ENCODE measurements at places on chromosomes 12 and 14. TPM values are rescaled to one million over a fixed set of nuclear protein-coding genes. Genes with fewer than 3 reads are reported as not detected.

Gene CAPZA3
- not detected for total RNA-seq

Gene LUM
- 400 TPM for total RNA-seq

Gene FGF6
- total RNA-seq = not detected

Gene ANG
- 12.0 TPM for total RNA-seq

Gene PTPRO
- 4.4 TPM for total RNA-seq

Gene AKAP3
- total RNA-seq = 2.3 TPM

Gene TSPAN9
- 27.9 TPM for total RNA-seq

Gene AICDA
- not detected for total RNA-seq

Gene TMEM30B
- 4.7 TPM for total RNA-seq

Gene TAS2R42
- total RNA-seq = not detected

Gene NELL2
- 6.0 TPM for total RNA-seq

Gene ARHGEF40
- total RNA-seq = 258 TPM

Gene ESYT1
- 134 TPM for total RNA-seq

Gene KRT2
- not detected for total RNA-seq

Gene RNU4-1
- total RNA-seq = 2,678 TPM

Gene PZP
- total RNA-seq = 0.44 TPM

Gene GOLGA5
- total RNA-seq = 24.6 TPM

Gene RIMBP2
- total RNA-seq = 10.6 TPM

Gene RDH12
- total RNA-seq = 1.4 TPM

Gene CACNA2D4
- 0.54 TPM for total RNA-seq

Gene TMCC3
- 8.5 TPM for total RNA-seq

Gene KLHL33
- 0.18 TPM for total RNA-seq

Gene DNAJC22
- total RNA-seq = 0.69 TPM

Gene CCDC175
- not detected for total RNA-seq

Gene MMP19
- 10.1 TPM for total RNA-seq

Gene RNASE1
- 816 TPM for total RNA-seq

Gene RPGRIP1
- 1.6 TPM for total RNA-seq

Gene WIF1
- total RNA-seq = 0.28 TPM

Gene OASL
- not detected for total RNA-seq

Gene ATG14
- 7.4 TPM for total RNA-seq

Gene SIX4
- 3.6 TPM for total RNA-seq

Measured in adrenal gland (tissue), 19 donors.